Foreskin melanocyte (primary cell): ENCODE measurements at places on chromosomes 13 and 19.

- no peak for DNase-seq
Measured at GRCh38 chr13:77028202-77028601, 1.2 kb upstream of the FBXL3 start.

DNA sequence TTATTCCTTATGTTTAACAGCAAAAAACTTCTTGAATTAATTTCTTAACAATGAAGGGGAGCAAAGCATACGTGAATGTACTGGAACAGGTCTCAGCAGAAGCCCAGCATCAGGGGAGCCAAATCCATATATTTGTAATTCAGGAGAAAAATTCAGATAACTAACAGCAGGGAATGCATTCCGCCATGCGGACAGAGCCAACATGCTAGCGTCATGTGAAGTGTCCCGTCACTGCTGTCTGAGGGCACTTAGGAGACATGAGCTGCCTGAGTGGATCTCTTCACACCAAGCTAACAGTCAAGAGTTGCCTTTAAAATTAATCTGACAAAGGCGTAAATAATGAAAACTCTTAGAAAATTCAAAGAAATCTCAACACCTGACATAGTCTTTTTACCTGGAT lies 6.4 kb downstream of the AMER2 start:
- DNase-seq: no peak

GRCh38 chr19:18896421-18896841 lies 473 bp upstream of the CERS1 start:
- no peak for DNase-seq

DNA sequence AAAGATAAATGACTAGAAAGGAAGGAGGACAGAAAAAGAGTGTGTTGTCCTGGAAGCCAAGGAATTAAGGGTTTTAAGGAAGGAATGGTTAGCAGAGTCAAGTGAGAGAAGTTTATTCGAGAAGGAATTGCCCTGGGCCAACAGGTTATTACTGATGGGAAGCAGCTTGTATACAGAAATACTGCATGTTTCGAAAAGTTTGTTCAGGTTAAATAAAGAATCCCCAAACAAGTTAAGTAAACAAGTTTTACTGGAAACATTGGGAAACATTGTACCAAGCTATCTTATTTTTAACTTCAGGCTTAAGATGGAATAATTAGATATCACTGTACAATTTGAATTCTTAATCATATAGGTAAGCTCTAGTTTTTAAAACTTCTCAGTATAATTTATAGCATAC lies 28.2 kb upstream of the FBXL3 start:
- DNase-seq: no peak

- DNase-seq: no peak
Measured at GRCh38 chr19:55097864-55098715, 19.3 kb downstream of the PPP1R12C start.

DNA sequence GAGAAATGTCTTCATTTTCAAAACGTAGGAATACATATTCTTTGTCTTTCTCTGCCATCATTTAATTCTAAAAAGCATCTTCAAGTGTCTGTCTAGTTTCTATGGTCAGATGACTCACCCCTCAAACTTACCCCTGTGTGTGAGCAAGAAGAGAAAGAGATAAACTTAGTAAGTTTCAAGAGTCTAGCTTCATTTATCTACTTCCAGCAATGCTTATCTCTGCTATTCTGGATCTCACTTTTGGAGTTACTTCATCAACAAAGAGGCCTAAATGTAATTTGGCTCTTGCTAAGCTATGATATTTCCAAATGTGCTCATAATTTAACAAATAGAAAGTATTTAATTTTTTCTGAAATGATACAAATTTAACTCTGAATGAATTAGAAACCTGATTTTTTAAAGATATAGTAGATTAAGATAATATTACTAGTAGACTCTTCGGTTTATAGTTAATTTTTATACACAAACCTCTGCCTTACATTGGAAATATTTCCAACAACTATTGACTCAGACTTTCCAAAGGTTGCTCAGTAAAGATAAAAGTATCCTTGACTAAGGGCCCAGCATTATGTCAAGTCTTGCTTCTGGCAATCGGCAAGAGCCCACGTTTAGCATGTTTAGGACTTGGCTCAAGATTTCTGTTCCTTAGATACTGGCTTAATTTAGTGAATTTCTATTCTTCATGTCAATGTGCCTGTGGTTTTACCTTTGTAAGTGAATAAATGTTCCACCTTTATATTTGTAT lies 1511.0 kb upstream of the SLC10A2 start:
- DNase-seq: no peak

GRCh38 chr13:48275507-48275906 lies 28.0 kb upstream of the RB1 start:
- DNase-seq: no peak

DNA sequence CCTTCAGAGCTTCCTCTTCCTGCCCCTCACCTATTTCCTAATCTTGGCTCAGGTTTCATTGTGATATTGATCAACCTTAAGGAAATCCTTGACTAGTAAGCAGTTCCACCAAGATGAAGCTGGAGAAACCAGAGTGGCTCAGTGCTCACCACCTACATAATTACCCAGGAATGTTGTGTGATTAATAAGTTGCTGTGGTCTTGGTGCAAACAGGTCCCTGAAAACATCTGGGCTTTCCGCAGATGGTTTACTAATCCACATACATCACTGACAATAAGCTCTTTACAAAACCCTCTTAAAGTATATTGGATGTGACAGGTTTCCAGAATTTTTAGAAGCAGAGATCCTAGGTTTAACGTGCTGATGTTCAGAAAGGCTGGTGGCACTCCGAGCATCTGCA lies 8.6 kb upstream of the SERP2 start:
- no peak for DNase-seq

GRCh38 chr19:16445238-16446107 lies 26.3 kb downstream of the EPS15L1 start:
- DNase-seq: no peak

DNA sequence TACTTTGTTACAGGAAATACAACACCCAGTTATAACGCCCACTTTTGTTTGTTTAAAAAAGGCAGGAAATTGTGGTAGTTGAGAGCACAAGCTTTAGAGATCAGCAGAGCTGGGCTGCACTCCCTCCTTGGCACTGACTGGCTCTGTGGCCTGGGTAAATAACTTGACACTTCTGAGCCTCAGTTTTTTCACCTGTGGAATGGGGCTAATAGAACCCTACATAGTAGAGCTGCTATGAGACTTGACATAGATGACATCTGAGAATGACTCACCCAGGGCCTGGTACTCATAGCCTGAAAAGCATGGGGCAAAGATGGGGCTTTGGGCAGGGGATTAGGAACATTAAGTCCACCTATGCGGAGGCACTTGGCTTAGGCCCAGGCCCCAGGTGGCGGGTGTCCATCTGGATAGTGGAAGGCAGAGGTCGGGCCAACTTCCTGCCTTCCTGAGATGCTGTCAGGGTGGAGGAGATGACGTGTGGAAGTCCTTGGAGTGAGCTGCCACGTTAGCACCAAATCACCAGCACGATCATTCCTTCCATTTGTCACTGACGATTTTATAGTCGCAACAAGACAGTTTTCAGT lies 159.1 kb downstream of the KATNAL1 start:
- no peak for DNase-seq

DNA sequence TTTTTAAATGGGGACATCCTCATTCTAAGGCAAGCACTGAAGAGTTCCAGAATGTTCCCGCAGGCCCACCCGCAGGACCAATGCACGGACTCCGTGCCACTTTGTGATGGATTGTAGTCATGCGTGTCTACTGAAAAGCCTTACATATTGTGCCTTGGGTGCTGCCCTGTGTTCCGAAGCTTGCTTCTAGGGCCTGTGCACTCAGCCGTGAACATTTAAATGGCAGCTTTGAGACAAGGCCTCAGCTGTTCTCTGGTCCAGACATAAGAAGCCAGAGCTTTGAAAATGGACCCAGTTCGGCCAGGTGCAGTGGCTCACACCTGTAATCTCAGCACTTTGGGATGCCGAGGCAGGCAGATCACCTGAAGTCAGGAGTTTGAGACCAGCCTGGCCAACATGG lies 75.3 kb upstream of the CACNA1A start:
- no peak for DNase-seq

GRCh38 chr19:19110410-19111135 lies 27.7 kb downstream of the TMEM161A start:
- DNase-seq: peak; percentile 11

- no peak for DNase-seq
Measured at GRCh38 chr19:47240996-47241918, 10.3 kb upstream of the BBC3 start.

GRCh38 chr19:42092350-42092749 lies 16.4 kb downstream of the ZNF574 start:
- DNase-seq: no peak

- DNase-seq: no peak
Measured at GRCh38 chr13:94813920-94814475, 101.7 kb upstream of the SOX21 start.

DNA sequence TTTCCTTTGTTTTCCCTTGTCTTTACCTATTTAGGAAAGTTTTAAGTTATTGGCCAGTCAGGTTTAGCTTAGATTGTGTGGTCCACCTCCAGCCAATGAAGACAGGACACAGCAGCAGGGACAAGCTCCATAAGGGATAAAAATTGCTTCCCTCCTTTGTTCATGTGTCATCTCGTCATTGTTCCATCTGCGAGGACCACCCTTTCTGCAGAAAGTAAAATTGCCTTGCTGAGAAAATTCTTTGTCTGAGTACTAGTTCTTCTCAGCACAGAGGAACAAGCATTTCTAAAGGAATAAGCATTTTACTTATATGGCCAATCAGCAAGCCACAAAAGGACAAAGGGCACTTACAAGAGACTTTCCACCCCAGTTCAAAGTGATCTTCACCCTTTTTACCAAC lies 11.4 kb downstream of the ZNF560 start:
- DNase-seq: no peak

- no peak for DNase-seq
Measured at GRCh38 chr13:21971662-21972621, 301.1 kb downstream of the FGF9 start.

DNA sequence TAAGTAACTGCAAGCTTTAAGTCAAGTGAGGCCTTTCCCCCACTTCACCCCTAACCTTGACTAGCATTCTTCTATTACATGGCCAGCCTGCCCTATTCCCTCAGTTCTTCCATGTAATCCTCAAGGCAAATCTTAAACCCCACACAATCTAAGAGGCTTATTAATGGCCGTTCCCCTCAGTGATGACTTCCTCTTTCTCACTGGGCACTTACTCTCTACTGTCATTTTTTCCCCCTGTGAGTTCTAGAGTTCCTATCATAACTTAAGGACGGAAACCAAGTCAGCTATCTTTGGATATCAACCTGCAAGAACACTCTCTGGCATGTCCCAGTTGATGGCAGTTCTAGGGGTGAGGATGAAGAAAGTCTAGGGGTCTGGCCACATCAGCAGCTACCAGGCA lies 131.2 kb downstream of the DCLK1 start:
- no peak for DNase-seq

GRCh38 chr19:46402725-46403124 lies 10.6 kb downstream of the CCDC8 start:
- no peak for DNase-seq

DNA sequence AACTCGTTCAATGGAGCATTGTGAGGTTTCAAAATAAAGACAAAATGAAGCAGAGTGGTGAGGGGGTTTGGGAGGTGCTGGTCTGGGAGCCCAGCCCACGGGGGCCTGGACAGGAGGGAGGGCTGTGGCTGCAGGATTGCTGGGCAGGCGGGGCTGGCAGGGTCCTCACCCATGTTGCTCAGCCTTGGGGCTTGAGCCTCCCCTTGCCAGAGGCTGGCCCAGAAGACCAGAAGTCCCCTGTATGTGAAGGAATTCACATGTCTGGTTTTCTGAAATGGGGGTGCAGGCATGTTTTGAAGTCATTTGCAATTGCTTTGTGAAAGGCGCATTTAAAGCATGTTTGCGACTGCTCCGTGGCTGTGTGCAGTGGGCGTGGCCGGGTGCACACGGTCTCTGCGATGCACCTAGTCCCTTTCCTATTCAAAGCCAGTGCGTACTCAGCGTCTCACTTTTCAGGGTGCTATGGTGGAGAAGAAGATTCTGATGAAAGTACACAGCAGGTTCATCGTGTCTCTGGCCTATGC lies 2.3 kb downstream of the GRK1 start:
- no peak for DNase-seq

- no peak for DNase-seq
Measured at GRCh38 chr13:24275041-24275440, 34.3 kb upstream of the C1QTNF9 start.

DNA sequence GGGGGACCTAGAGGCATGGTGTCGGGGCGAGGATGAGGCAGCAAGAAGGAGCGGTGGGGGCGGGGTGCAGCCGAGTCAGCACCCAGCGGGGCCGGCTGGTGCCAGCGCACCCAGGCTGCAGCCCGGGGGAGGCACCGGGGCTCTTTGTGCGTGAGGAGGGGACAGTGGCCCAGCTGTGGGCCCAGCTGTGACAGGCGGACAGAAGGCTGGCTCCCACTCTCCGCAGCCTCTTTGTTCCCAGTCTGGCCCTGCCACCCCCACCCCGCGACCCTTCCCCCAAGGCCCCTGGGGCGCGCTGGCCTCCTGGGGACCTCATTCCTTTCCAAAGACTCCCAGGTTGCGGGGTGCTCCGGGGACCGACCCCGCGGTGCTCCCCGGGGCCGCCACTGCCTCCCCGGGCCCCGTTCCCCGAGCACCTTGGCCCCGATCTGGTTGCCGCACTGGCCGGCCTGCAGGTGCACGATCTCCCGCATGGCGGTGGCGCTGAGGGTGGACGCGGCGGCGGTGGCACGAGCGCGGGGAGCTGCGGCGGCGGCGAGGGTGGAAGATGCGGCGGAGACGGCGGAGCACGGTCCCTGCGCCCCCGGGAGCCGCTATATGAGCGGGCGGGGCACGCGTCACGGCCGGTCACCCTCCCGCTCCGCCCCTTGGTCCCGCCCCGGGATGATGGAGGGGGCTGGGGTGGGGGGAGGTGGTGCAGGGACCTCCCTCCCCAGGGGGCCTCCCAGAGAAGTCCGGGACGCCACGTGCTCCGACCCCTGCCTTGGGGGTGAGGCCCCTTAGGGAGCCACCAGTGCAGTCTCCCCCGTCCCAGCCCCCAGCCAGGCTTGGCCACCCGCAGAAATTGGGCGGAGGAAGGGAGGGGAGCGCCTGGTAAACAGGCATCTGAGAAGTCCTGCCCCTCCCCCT lies at the start of gene TUBB4A:
TUBB4A (minus strand) TSS at position 570 of the 909 bp plus-strand sequence; CDS start at position 473, 97 bp downstream.
- peak; percentile 43 for DNase-seq

DNA sequence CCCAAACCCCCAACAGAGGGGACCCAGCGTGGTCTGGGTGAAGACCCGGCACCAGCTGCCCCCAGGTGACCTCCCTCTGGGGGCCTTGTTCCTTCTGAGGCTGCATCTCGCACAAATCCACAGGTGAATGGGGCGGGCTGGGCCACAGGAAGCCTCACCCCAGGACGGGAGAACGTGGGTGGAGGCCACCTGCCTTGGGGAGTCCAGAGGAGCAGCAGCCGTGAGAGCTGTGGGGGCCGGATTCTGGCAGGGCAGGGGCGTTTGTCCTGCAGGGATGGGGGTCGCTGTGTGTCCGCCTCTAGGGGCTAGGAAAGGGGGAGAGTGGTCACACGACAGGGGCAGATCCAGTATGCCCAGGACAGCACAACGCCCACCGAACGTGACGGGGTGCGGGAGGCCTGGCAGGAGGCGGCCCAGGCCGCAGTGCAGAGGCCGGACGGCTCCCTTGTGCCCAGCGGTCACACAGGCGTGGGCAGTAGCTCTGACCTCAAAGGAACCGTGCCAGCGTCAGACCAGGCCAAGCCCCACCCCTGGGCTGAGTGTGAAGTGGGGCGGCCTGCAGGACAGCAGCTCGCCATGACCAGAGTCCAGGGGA lies 6.7 kb downstream of the POLR2E start:
- DNase-seq: no peak
